ENCODE measurements at places on chromosomes 4 and X. TPM values are rescaled to one million over a fixed set of nuclear protein-coding genes. Genes with fewer than 3 reads are reported as not detected.

The ABLIM2 gene
- 7.5 TPM for total RNA-seq

GRCh38 chr4:119087121-119087520 lies 48.5 kb upstream of the MYOZ2 start:
- no peaks in the 10 kb centered on the region for H3K27me3 ChIP-seq
- H3K27ac ChIP-seq: no peak overlapping the region
- peaks cover 4% of the 10 kb centered on the region for H3K4me1 ChIP-seq
- no peak overlapping the region for H3K4me3 ChIP-seq
- H3K36me3 ChIP-seq: no peaks in the 10 kb centered on the region

The NRK gene
- total RNA-seq: 9.8 TPM

DNA sequence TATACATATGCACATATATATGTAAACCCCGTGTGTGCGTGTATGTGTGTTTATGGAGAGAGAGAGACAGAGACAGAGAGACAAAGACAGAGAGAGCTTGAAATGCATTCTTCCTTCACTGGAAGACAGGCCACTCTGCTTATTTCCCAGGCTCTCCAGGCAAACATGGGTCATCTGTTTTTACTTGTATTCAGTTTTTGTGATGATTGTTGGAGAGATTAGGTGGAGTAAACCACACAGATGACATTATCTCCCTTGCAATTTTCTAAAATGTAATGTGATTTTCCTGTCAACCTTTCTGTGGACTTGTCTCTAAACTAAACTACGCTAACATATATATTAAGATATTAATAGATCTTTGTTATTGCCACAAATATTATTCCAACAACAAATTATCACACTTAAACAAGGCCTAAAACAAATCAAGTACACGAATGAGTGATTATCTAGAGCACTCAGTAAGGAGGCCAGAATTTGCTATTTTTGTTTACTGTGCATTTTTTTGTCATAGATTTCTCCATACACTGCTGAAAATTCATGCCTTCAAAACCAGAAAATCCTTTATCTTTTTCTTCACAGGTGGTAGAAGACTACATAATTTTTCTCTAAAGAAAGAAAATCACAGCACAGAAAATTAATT lies 251.8 kb upstream of the SLIT2 start:
- no peaks in the 10 kb centered on the region for H3K36me3 ChIP-seq
- H3K27ac ChIP-seq: no peak overlapping the region
- no peak for DNase-seq
- no peaks in the 10 kb centered on the region for H3K4me1 ChIP-seq

The ZNF674 gene
- 7.0 TPM for total RNA-seq

The UGT2B17 gene
- not detected for total RNA-seq

- H3K27ac ChIP-seq: peak overlapping the region; percentile 87
- H3K4me1 ChIP-seq: no peaks in the 10 kb centered on the region
- peak; percentile 20 for DNase-seq
- H3K4me3 ChIP-seq: peak overlapping the region; percentile 89
- H3K36me3 ChIP-seq: no peaks in the 10 kb centered on the region
Observed at GRCh38 chrX:16946971-16947562, 609 bp downstream of the REPS2 start.

DNA sequence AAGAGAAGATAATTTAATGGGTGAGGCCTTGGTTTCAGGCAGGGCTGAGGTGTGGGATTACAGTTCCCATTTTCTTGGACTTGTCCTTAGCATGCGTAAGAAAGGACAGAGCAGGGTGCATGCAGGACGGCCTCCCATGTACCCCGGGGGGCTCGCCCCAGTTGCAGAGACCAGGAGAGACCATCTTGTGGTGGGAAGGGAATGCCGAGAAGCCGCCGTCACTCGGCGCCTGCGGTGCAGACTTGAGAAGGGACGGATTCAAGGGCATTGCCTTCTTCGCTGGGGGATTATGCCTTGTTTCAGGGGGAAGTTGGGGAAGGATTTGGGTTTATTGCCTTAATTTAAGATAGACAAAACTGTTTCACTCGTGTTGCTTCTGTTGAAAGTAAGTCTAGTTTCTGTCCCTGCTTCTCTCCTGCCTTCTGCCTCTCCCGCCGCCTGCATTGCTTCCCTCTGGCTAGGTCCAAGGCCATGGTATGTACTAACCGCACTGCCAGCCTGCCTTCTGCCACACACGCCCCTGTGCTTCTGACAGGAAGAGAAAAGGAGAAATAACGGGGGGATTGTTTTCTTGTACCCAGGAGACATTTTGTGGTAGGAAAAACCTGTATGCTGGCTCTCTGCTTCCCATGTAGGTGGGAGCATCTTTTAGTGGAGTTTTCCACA lies 175.9 kb downstream of the DCLK2 start:
- no peak overlapping the region for H3K27ac ChIP-seq
- peaks cover 15% of the 10 kb centered on the region for H3K4me1 ChIP-seq
- no peak overlapping the region for H3K4me3 ChIP-seq
- H3K36me3 ChIP-seq: peaks cover 7% of the 10 kb centered on the region
- DNase-seq: no peak
- H3K27me3 ChIP-seq: no peaks in the 10 kb centered on the region

DNA sequence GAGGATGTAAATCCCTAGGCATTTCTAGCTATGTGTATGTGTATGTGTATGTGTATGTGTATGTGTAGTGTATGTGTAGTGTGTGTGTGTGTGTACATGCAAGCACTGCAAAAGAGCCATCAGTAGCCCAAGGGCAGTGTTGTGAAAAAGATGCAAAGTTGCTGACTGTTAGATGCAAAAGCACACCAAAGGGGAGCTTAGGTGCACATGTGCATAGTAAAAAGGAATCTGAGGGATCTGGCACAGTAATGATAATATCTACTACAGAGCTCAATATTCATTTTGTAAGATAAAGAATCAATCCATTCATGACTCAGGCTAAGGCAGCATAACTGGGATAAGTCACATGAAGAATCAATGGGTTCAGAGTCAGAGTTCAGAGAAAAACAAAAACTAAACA lies 80.2 kb downstream of the TMEM47 start:
- H3K27ac ChIP-seq: no peak overlapping the region
- DNase-seq: no peak
- no peak overlapping the region for H3K4me3 ChIP-seq
- no peaks in the 10 kb centered on the region for H3K36me3 ChIP-seq

DNA sequence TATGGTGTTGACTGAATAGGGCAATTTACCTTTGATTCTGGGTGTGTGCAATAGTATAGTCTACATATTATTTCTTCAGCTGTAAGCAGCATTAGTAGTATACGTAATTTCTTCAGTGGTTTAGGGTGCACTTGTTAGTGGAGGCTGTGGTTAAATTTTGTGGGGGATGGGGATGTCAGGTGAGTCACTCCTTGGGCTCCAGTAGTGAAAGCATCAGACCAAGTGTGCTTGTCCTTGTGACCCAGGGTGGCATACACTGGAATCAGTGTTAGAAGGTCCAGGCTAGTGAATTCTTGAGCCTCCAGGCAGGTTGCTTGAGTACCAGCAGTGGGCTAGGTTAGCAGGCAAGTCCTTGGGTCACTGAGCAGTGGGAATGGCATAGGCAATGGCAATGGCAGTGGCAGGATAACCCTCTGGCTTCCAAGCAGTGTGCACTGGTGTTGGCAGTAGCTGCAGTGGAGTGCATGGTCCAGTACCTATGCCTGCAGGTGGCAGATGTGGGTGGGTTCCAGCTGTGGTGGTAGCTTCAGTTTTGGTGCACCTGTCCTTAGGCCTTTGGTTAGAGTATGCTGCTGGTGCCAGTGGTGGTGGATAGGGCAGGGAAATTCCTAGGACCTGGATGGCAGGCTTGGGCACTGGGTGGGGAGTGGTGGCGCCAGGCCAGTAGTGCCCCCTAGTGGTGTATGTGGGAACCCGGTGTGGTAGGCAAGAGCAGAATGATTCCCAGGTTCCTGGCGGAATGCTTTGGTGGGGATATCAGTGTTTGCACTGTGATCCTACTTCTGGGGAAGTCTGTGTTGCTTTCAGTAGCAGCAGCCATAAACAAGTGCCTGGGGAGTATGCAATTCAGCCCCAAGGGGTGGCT lies 531.0 kb downstream of the SMARCA1 start:
- H3K27ac ChIP-seq: no peak overlapping the region
- no peak overlapping the region for H3K4me3 ChIP-seq
- H3K36me3 ChIP-seq: peaks cover 7% of the 10 kb centered on the region
- no peak for DNase-seq

DNA sequence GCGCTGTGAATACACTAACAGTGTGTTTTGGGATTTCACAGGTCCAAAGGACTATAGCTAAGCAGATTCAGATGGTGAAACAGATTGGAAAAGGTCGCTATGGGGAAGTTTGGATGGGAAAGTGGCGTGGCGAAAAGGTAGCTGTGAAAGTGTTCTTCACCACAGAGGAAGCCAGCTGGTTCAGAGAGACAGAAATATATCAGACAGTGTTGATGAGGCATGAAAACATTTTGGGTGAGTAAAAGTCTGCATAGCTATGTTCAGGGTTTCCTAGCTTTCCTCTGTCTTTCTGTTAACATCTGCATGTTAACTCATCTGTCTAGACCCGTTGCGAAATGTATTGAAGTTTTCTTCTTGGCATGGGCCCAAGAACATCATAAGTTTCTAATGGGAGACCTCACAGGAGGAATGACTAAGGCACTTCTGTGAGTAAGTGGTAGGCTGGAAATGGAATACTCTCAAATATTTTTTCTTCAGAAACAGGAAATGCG lies 372.1 kb downstream of the BMPR1B start:
- peaks cover under 1% of the 10 kb centered on the region for H3K4me1 ChIP-seq
- H3K4me3 ChIP-seq: no peak overlapping the region
- no peak overlapping the region for H3K27ac ChIP-seq
- no peaks in the 10 kb centered on the region for H3K27me3 ChIP-seq

DNA sequence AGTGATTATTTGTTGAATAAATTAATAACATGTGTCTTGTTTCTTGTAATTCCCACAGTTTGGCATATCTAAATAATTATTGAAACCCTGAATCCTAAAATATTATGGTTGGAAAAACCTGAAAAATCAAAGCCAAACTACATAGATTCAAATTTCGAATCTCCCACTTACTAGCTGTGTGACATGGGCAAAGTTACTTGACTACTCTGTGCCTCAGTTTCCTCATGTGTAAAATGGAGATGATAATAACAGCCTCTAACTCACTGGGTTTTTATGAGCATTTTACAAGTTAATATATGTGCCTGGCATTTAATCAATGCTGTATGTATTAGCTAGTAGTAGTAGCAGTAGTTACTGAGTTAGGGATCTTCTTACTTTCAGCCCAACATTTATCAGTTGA lies 34.6 kb upstream of the BRS3 start:
- no peak overlapping the region for H3K4me3 ChIP-seq
- DNase-seq: no peak
- H3K36me3 ChIP-seq: no peaks in the 10 kb centered on the region
- H3K27me3 ChIP-seq: no peaks in the 10 kb centered on the region
- no peak overlapping the region for H3K27ac ChIP-seq

- DNase-seq: no peak
- no peaks in the 10 kb centered on the region for H3K4me1 ChIP-seq
- no peak overlapping the region for H3K27ac ChIP-seq
Observed at GRCh38 chr4:34422472-34423175, 1821.7 kb downstream of the ARAP2 start.

GRCh38 chr4:184193556-184194525 lies 23.8 kb downstream of the ENPP6 start:
- H3K36me3 ChIP-seq: no peaks in the 10 kb centered on the region
- H3K27me3 ChIP-seq: no peaks in the 10 kb centered on the region
- H3K4me1 ChIP-seq: peaks cover 2% of the 10 kb centered on the region

DNA sequence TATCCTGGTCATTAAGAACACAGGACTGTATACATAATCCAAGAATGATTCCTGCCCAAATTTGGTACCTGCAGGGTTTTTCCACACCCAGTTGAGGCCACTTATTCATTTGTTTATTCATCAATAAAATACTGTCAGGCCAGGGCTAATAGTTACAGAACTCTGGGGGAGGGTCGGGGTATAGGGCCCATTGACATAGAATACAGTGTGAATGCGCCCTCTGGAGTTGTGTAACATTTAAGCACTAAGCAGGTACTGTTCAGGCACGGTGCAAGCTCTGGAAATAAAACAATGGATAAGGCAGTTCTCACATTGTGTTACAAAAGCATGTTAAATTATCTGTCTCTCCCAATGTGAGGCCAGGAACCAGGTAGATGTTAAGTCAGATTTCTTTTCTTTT lies 30.8 kb upstream of the LRBA start:
- H3K27ac ChIP-seq: no peak overlapping the region
- H3K4me3 ChIP-seq: no peak overlapping the region
- no peaks in the 10 kb centered on the region for H3K27me3 ChIP-seq
- H3K36me3 ChIP-seq: no peaks in the 10 kb centered on the region

DNA sequence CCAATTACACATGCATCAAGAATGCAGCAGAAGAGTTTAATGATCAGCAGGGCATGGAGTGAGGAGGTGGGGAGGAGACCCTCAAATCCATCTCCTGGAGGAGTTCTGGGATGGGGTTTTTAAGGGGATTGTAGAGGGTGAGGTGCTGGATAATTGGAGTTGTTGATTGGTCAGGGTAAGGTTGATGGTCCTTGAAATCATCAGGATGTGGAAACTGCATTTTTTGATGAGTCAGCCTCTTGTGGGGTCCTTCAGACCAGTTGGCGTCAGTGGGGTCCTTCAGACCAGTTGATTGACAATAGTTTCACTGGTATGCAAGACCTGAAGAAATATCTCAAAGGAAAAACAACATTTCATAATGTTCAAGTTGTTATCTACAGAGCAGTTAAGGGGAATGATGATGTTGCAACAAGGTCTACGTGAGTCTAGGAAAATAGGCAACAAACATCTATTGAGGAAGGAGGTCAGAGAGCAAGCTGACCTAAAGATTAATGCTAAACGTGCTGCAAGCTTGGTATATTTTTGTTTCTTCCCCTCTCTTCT lies 88.3 kb downstream of the NRK start:
- no peak overlapping the region for H3K4me3 ChIP-seq
- H3K27me3 ChIP-seq: no peaks in the 10 kb centered on the region
- H3K36me3 ChIP-seq: no peaks in the 10 kb centered on the region
- DNase-seq: no peak
- H3K27ac ChIP-seq: no peak overlapping the region

- no peak overlapping the region for H3K27ac ChIP-seq
- no peaks in the 10 kb centered on the region for H3K27me3 ChIP-seq
- H3K36me3 ChIP-seq: peaks cover 5% of the 10 kb centered on the region
- no peak overlapping the region for H3K4me3 ChIP-seq
Observed at GRCh38 chrX:38678821-38679220, 117.5 kb downstream of the TSPAN7 start.

DNA sequence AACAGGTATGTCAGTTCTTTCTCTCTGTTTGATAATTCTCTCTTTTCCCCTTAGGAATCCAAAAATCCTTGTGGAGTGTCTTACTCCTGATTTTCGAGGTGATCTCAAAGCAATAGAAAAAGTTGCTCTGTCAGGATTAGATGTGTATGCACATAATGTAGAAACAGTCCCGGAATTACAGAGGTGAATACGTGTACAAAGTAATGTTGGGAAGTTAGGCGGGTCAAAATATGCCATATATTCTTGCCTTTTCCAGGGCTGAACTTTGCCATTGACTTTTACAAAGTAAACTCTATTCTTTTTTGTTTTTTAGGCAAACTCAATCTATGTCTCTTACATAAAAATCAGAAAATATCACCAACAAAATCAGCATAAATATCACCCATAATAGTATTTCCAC lies 8.6 kb downstream of the LIAS start:
- no peak overlapping the region for H3K4me3 ChIP-seq
- H3K36me3 ChIP-seq: peaks cover 3% of the 10 kb centered on the region
- no peak for DNase-seq
- no peaks in the 10 kb centered on the region for H3K27me3 ChIP-seq
- H3K4me1 ChIP-seq: peaks cover 4% of the 10 kb centered on the region

Data from progenitor cell of endocrine pancreas (in vitro differentiated cells).